AG04449 (cell line): ENCODE measurements at places on chromosomes 2 and 18.

- DNase-seq, result no peak
These were observed 28.6 kb downstream of the EPG5 start for GRCh38 chr18:45938488-45938935.

- no peak for DNase-seq
These were observed 822 bp downstream of the UBE2E3 start for GRCh38 chr2:180980943-180981911.

DNA sequence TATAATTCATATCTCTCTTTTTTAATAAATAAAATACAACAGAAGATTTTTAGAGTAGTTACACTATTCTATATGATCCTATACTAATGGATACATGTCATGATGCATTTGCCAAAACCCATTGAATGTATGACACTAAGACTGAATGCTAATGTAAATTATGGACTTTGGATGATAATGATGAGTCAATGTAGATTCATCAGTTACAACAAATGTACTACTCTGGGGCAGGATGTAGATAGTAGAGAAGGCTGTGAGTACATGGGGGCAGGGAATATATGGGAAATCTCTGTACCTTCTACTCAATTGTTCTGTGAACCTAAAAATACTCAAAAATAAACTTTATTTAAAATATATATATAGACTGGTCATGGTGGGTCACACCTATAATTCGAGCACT lies 45.6 kb upstream of the NEDD4L start:
- DNase-seq, result no peak

- DNase-seq, result no peak
These were observed 165.5 kb downstream of the PHLPP1 start for GRCh38 chr18:62880673-62881364.

GRCh38 chr2:39665811-39666490 lies at the start of gene TMEM178A:
Gene TMEM178A, plus strand, starts transcription at chr2:39665917. Its CDS starts 58 bp downstream, at chr2:39665975.
- no peak for DNase-seq

DNA sequence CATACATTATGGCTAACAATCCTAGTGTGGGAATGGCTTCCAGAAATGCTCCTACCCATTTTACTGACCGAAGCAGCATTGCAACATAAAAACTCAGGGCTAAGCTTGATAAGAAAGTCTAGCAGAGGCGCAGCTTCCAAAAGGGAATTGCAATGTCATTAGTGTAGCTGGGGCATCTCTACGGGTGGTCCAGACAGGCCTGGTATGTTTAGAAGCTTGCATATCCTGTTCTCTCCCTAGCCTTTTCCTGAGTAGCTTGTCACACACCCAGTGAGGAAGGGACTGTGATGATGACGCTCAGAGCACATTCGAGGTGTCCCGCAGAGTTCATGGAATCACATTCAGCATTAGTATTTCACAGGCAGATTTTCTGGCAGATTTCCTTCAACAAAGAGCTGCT lies 38.0 kb upstream of the COL5A2 start:
- DNase-seq, result peak; percentile 38

DNA sequence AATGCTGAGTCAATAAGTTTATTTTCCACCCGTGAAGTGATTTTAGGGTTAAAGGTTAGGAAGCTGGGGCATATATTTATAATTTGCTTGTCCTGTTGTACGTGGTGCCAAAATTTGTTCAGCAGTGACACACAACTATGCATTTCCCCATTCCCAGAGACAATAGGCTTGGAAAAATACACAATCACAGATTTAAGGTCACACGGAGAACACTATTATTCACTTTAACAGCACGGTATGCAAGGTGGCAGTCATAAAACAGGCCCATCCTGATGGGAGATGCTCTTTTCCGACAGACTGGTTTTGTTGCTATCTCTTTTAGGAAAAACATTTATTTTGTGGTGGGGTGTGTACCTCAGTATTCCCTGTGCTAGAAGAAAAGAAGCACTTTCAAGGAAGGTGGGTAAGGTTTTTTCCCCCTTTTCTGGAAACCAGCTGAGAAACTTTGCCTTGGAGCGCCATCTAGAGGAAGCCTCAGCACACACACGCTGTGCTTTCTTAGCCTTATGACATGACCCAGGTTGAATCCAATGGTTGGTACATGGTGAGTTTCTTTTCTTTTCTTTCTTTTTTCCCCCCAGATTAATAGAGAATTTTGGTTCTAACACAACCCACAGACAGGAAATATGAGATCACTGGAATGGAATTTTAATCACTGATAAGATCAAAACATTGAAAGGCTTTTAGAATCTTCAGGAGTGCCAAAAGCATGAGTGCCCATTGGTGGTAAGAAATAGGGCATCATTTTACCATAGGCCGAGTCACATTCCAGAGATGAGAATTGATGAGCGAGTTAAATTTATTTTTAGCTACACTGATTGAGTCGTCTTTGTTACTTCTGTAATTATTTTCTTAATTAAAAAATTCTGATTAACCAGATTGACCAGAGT lies 332.1 kb downstream of the AGPS start:
- DNase-seq, result no peak

- DNase-seq, result no peak
These were observed 39.0 kb upstream of the MARCO start for GRCh38 chr2:118903029-118903351.

GRCh38 chr2:127535422-127535901 lies at the start of gene MYO7B:
Gene MYO7B, plus strand, starts transcription at chr2:127535683. Its CDS starts 24,040 bp downstream, at chr2:127559723.
- DNase-seq, result no peak
